ENCODE measurements at places on chromosomes 16 and 17. TPM values are rescaled to one million over a fixed set of nuclear protein-coding genes. Genes with fewer than 3 reads are reported as not detected.

ICAM2 gene
- 743 TPM for total RNA-seq

CLEC10A gene
- 0.15 TPM for total RNA-seq

SMIM36 gene
- not detected for total RNA-seq

TP53TG3 gene
- not detected for total RNA-seq
